ENCODE measurements at places on chromosomes 6 and 20.

DNA sequence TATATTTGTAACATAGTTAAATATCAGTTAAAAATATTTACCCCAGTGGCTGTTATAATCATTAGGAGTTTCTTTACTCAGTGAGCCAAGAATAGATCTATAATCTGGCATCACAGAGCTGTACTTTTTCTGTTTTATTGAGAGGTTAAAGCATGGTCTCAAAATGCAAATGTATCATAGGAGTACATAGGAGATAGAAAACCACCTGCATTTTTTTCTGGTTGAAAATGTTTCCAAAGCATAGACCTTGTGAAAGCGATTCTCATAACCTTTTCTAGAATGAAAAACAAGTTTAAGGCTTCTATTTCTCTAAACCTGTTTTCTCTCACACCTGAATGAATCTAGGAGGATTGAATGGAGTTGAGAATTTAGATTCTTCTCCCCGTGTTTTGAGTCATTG is 14.4 kb downstream of the KCNQ5 start:
- no peak for DNase-seq

- DNase-seq = no peak
Observed at GRCh38 chr6:4426968-4427367, 291.6 kb upstream of the ECI2 start.

- DNase-seq = peak; percentile 46
Observed at GRCh38 chr6:2970753-2971419, 481 bp downstream of the SERPINB6 start.

DNA sequence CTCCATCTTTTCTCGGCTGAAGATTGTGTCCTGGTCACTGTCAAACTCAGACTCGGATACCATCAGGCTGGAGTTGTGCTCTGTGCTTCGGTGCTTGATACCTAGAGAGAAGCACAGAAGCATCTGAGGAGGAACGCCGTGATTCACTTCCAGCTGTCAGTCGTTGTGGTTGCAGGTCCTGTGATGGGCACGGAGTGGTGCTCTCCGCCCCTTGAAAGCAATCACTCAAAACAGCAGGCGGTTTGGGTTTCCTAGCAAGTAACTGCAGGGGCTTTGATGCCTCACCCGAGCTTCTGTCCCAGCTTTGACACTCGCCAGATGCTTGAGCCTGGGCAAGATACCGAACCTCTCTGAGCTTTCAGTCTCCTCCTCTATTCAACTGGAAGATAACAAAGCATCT is 52.5 kb downstream of the ALDH5A1 start:
- DNase-seq = peak; percentile 6

GRCh38 chr6:150204705-150205472 is 62.0 kb downstream of the PPP1R14C start:
- no peak for DNase-seq

DNA sequence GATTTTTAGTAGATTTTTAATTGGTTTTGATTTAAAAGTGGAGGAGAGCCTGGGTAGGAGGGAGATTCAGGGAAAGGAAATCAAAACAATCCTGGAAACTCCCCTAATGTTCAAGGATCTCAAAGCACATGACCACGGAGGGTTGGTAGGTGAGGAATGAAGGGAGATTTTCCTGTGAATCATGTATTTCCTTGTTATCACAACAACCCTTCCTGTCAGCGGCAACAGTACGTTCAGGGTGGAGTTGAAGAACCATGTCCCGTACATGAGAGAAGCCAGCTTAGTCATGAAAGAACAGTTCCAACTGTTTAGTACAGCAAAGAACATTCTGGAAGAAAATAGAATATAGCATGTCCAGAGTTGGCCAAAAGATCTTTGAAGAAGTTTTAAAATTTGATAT is 79.4 kb upstream of the SCAF8 start:
- DNase-seq = no peak

GRCh38 chr20:56760610-56761009 is 131.5 kb downstream of the TFAP2C start:
- DNase-seq = no peak

DNA sequence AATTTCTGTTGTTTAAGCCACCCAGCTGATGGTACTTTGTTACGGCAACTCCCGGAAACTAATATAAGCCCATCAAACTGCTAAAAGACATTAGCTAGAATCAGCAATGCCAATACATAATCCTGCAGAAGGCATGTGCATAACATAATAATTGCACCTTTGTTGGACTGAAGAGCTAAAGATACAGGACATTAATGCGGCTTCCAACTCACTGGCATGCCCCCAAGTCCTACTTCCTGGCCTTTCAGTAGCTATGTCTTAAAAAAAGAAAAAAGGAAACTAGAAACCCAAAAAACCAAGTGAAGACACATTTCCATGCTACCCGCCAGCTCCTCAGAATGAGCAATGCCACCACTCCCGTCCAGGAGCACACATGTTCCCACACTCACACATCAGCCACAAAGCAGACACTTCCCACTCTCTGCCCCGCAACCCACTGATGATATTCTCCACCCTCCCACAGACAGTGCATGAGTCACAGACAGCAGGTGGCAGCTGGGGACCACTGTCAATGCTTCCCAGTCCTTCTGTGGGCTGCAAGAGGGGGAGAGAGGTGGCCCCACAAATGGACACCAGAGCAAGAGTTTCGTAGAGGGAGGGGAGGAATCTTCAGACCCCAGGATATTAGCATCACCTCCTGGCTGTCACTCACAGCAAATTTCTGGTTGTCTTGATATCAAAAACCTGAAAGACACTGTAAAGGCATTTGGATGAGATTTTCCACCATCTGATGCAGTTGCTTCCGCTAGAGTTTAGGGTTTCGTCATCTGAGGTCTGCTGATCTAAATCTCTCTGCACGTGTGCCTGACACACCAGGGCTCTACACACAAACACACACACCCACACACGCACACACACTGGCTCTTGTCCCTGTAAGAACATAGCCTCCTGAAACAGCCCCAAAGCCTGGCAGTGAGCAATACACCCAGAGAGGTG is 32.8 kb downstream of the GFOD1 start:
- peak; percentile 87 for DNase-seq

GRCh38 chr6:79170959-79171358 is 63.5 kb downstream of the HMGN3 start:
- DNase-seq = no peak

DNA sequence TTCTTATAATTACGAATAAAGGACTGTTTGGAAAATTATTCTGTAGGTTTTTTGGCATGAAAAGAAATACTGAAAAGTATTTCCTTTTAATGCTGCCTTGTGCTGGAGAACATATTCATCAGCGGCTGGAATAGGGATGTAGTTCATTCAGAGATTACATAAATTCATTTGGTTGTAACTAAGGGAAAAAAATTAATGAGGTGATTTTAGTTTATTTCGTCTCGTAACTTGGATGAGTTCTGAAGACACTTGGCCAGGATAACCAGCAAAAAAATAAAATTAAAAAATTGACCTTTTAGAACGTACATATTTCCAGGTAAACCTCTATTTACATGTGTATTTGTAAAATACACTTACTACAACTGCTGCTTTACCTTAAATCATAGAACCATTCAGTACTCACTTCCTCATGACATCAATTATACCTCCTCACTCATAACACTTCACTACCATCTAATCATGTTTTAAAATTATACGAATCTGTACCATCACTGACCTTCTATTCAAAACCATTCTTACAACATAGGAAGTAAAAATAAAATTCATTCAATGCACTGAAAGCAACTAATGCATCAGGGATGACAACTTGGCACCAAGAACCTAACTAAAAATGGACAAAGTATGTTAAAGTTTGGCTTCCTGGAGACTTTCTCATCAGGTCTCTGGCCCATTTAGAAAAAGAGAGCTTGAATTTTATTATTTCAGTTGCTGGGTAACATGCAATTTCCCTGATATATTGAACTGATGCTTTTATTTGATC is 17.2 kb downstream of the KLHL31 start:
- DNase-seq = no peak

DNA sequence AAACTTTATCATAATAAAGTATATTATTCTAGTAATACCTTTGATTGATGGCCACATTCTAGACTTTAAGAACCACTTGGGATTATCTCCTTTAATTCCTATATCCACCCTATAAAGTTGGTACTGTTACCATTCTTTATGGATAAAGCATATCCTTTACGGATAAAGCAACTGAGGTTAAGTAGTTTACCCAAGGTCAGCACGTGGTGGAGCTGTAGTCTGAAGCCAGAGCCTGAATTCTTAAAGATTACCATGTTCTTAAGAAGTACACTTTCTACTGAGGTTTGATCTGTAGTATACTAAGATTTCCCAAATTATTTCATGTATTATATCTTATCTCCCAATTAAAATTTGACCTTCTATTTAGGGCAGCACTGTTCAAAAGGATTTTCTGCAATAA is 3.0 kb upstream of the NCOA7 start:
- peak; percentile 27 for DNase-seq
